ENCODE measurements at places on chromosomes 5 and 9.

DNA sequence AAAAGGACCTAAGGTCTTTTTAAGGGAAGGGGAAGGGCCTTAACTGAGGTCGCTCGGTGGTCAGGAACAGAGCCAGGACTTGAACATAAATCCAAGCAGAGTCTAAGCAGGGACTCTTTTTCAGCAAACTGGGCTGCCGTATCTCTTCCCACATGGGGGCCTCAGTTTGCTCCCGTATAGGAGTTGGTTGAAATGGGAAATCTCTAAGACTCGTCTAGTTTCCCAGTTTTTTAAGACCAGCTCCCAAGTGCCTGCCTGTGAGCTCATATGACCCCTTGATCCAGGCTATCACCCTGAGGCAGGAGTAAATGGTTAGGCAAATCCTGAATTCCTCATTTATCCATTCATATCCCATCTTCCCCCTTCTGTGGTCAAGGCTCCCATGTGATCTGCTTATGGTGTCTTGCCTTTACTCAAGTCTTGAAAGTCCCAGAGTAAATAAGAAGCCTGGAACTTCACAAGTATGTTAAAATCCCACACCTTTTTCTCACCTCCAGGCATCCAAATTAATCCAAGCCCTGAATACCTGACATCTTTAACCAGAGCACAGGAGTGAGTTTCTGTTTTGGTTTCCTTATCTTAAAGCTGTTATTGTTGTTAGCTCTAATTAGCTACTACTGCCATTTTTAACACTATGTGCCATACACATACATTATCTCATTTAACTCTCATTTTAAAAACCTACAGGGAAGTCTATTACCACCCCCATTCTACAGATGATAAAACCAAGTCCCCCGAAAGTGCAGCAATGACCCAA lies 3.0 kb downstream of the ARSI start:
- DNase-seq, result no peak

- no peak for DNase-seq
Measured at GRCh38 chr9:134887686-134888602, 7.3 kb downstream of the FCN2 start.

GRCh38 chr9:84748112-84748511 lies 78.6 kb downstream of the NTRK2 start:
- peak; percentile 37 for DNase-seq

DNA sequence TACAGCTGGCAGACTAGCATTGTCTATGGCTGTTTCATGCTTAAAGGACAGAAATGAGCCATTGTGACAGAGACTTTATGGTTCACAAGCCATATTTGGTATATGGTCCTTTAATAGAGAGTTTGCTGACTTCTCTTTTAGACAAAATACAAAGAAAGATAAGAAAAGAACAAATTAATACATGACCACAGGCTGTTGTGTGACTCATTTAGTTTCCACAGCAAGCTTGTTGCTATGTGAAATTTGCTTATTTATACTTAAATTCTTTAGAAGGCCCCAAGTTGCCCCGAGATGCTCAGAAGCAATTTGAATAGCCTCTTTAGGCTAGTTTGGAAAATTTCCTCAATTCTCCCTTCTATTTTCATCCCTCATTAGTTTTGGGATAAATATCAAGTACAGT lies 315.3 kb upstream of the RPS23 start:
- no peak for DNase-seq

- no peak for DNase-seq
Measured at GRCh38 chr9:73137914-73138313, 13.8 kb upstream of the ANXA1 start.

DNA sequence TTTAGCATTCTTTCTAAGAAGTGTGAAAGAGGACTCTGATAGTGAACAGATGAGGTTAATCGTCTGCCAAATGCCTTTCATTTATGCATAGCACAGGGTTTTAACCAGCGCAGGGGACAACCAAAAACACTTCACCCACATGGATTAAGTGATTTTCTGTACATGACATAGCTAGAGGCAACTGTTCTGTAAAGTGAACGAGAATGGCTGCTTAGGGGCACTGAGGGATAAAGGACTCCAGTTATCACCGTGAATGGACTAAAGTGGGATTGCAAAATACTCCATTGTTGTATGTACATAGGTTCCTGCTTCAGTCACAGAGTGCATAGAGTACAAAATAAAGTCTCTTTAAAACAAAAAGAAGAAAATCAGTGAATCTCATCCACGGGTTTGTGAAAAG lies 456.8 kb downstream of the DMAC1 start:
- DNase-seq, result no peak

- peak; percentile 94 for DNase-seq
Measured at GRCh38 chr9:19230355-19231125, at the start of gene DENND4C. DENND4C (plus strand) TSS chr9:19230693; CDS start chr9:19276175, 45,482 bp downstream.

GRCh38 chr9:132357764-132358163 lies 3.0 kb upstream of the SETX start:
- no peak for DNase-seq

DNA sequence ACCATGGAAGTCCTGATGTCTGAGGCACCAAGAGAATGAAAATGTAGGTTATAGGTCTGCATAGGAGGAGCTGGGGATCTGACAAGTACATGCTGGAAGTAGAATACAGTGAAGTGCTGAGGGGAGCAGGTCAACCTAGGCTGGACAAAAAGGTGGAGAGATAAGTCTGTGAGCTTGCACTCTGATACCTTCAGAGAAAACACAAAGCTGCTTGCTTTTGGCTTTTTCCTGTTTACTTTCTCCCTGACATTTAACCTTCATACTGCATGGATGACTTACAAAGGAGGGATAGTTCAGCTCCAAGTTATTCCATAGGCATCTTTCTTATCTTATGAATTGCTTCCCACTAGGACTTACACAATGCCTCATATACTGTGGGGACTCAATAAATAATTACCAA lies 256.7 kb upstream of the NREP start:
- DNase-seq, result no peak

GRCh38 chr9:32247168-32247567 lies 137.3 kb upstream of the ACO1 start:
- no peak for DNase-seq

DNA sequence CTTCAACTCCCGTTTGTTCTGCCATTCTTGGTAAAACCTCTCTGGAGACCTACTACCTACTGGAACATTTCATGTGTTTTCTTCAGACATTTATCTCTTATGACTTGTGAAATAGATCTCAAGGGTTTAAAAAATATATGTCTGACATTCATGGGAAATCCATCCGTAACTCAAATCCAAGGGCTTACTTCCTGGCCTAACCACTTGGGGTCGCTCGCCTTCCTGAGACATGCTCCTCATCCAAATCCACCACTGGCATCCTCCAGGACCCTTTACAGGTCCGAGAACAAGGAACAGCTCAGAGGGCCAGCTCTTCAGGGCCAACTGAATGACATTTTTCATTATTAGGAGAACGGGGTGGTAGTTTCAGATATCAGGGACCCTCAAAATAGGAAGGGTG lies 235.1 kb upstream of the TUT7 start:
- no peak for DNase-seq

DNA sequence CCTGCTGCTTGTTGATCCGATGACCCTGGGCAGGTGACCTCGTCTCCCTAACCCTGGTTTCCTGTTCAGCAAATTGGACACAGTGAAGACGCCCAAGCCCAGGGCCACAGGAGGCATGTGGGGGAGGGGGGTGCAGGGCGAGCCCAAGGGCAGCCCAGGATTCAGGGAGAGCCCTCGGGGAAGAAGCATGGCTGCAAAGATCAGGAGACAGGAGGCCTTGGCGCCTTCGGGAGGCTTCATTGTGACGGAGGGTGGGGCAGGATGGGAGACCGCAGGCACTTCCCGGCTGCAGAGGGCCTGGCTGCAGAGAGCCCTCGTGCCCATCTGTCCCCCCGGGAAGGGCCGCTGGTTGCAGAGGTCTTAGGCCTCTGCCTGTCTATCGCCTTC lies 6.2 kb downstream of the ASS1 start:
- no peak for DNase-seq

DNA sequence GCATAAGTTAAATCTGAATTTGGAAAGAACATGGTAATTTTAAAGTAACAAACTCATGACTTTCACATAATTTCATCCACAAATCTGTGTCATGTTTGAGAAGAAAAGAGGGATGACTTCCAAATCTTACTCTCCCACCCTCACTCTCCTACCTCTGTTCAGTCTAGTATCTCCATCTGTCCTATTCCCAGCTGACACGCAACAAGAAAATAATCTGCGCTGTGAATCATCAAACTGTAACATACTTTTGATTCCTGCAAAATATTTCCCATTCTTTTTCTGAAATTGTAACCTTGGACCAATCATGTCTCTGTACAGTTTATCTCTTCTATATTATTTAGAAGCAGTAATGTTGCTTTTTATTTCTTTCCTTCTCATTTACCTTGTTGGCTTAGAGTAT lies 91.4 kb downstream of the SLC12A2 start:
- DNase-seq, result no peak

DNA sequence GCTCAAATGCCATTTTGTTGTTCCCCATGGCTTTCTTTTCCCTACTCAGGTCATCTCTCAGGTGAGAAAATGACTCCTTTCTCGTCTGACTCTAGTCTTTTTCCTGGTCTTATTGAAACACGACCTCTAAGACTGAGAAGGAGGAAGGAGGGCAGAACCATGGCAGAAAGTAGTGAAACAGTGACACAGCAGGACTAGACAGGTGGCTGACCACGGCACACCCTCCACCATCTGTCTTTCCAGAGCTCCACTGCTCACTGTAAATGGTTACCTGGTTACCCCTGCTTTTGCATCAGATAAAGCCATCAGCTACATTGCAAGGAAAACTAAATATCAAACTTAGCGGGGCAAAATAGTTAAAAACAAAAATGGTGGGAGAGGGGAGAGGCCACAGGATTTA lies 30.9 kb downstream of the NR4A3 start:
- no peak for DNase-seq

- DNase-seq, result no peak
Measured at GRCh38 chr9:131609099-131609830, 63.9 kb downstream of the PRRT1B start.

GRCh38 chr5:30878296-30878695 lies 315.2 kb upstream of the CDH6 start:
- DNase-seq, result no peak

DNA sequence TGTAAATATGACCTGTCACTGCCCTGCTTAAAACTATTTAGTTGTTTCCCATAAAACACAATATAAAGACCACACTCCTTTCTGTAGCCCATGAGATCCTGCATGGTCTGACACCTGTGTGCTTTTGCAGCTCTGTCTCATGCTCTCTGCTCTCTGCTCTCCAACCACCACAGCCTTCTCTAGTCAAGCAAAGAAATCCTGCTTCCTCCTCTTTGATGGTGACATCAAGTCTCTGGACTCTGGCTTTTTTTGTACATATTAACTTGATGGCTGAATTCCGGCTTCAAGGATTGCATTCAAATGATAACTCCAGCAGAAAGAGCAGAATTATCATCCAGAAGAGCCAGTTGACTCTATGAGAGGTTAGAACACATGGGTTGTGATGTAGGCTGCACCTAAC lies 58.2 kb downstream of the CHSY3 start:
- no peak for DNase-seq

DNA sequence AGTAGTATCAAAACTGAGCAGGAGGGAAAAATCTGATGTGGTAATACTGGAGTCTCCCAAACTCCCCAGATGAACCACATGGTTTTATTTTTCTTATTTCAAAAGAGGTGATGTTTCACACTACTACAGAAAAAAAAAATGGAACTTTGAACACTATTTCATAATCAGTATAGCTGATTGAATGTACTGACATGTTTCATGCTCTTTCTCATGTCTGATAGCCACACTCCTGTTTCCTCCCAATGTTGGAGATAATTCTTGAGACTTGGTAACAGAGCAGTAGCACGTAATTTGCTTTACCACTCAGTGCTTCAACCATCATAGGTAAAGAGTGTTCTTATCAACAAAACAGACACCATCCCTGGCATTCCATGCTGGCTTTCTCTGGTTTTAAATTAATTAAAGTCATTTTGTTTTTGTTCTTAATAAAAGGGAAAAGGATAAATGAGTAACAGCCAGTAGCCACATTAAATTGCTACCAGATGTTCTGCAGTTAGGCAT lies 85.2 kb downstream of the MUSK start:
- no peak for DNase-seq

DNA sequence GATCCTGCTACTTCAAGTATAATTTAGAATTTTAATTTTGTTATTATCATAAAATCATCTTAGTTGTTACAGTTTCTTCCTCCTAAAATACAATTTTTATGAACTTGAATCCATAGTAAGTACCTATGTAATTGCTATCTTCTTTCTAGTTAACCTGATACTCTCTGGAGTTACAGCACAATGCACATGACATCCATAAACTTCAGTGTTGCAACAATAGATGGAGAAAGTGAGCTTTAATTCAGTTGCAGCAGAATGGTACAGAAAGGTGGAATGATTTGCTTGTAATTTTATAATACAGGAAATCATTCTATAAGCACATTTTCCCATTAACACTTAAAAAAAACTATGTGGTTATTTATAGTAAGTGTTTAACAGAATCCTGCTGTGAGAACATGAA lies 372.0 kb downstream of the CDH9 start:
- no peak for DNase-seq

- no peak for DNase-seq
Measured at GRCh38 chr9:134693641-134694367, 52.2 kb downstream of the COL5A1 start.

DNA sequence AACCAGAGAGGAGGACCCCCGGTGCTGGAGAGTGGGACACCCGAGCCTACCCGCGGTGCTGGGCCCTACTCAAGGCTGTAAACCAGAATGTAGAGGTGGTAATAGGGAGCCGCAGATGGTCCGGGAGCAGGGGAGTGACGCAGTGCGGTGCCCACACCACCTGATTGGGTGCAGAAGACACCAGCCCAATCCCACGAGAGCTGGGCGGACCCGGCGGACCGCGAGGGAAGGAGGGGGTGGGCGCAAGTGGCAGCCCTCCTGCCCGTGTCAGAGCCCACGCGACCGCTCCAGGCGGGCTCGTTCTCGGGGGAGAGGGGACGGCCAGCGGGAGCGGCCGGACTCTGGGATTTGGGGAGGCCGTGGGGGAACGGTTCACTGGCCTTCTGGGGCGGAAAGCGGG lies 71.2 kb downstream of the C9orf50 start:
- DNase-seq, result no peak

- DNase-seq, result no peak
Measured at GRCh38 chr5:72940082-72940481, 15.8 kb upstream of the FCHO2 start.

- no peak for DNase-seq
Measured at GRCh38 chr9:126980231-126980630, 65.6 kb downstream of the RALGPS1 start.

- DNase-seq, result no peak
Measured at GRCh38 chr5:2936413-2936812, 184.9 kb upstream of the IRX2 start.

GRCh38 chr9:70049672-70050271 lies 6.1 kb downstream of the MAMDC2 start:
- DNase-seq, result no peak

GRCh38 chr9:89619019-89619418 lies 14.2 kb downstream of the GADD45G start:
- no peak for DNase-seq
